Activated effector memory CD4-positive, alpha-beta T cell treated with anti-CD3 and anti-CD28 coated beads, Interleukin-2, amount 50 U/mL, for 16 hours (primary cell): ENCODE measurements at places on chromosomes 3 and 15.
A peak's percentile ranks its signal among the peaks of the same experiment; 100 is the strongest.

DNA sequence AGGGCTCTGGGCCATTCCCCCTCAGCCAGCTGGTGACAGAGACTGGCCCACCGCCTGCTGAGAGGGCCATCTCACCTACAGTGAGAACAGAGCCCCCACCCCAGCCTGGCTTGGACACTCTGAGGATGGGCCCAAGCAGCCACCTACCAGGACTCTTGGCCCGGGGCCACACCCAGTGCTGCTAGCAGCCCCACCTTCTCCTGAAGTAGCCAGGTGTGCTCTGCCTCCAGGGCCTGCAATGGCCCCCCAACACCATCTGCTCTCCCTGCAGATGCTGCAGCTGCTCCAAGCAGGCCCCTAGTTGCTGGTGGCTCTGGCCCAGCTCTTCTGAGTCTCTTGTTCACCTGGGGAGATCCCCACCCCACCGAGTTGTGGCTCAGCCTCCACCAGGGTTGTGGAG lies 6.8 kb upstream of the CLK3 start:
- no peak for DNase-seq

GRCh38 chr3:45008117-45008516 lies 18.0 kb upstream of the CLEC3B start:
- DNase-seq = no peak

GRCh38 chr15:98126326-98127085 lies 166.0 kb downstream of the ARRDC4 start:
- no peak for DNase-seq

- no peak for DNase-seq
Observed at GRCh38 chr3:157414861-157415260, 21.8 kb upstream of the PTX3 start.

GRCh38 chr15:48087844-48088243 lies 32.9 kb upstream of the SLC24A5 start:
- DNase-seq = no peak

- DNase-seq = no peak
Observed at GRCh38 chr3:122956693-122957455, 70.7 kb downstream of the SEMA5B start.

DNA sequence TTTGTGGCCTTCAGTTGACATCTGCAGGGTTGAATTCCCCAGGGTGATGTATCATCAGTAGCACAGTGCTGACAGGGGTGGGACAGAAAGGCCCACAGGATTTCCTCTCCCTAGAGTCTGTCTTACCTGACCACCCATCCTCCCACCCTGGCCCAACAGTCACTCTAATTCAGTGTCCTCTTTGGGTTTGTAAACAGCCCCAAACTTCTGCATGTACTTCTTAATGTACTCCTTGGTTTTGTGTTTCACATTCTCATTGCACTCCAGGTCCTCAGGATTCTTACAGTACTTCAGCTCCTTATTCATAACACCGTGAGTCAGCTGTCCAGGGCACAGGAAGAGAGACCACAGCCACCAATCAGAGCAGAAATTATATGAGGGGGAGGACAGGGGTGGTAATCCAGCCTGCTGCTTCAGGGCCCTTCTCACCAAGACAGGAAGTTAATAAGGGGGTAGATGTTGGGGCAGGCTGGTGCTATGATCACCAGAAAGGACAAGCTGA lies 37.5 kb downstream of the NBEAL2 start:
- peak; percentile 68 for DNase-seq

DNA sequence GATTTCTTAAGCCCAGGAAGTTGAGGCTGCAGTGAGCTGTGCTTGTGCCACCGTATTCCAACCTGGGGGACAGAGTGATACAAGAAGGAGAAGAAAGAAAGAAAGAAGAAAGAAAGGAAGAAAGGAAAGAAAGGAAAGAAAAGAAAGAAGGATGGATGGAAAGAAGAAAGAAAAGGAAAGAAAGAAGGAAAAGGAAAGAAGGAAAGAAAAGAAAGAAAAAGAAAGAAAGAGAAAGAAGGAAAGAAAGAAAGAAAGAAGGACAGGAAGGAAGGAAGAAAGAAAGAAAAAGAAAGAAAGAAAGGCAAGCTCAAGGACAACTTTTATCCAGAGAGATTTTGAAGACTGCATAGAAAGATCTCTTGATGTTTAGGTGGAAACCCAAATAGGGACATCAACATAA lies 120.7 kb downstream of the GMNC start:
- no peak for DNase-seq

DNA sequence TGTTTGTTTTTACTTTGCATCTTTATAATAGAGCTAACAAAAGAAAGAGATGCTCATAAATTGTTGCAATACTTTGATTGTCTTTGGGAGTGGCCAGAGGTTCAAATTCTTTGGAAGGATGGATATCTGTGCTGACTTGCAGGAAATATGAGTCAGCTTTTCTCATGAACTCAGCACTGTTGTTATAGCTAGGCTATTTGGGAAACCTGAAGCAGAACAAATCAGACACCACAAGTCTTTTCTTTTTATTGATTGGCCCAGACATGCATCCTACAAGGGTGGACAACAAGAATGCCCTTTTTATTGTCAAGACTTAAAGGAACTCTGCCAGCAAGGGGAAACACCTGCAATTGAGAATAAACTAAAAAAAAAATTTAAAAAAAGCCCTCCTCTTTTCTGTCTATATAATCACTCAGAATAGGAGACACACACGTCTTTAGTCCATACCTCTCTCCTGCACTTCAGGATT lies 4.6 kb upstream of the DENND4A start:
- no peak for DNase-seq

- no peak for DNase-seq
Observed at GRCh38 chr3:186511702-186512101, 32.5 kb downstream of the CRYGS start.

DNA sequence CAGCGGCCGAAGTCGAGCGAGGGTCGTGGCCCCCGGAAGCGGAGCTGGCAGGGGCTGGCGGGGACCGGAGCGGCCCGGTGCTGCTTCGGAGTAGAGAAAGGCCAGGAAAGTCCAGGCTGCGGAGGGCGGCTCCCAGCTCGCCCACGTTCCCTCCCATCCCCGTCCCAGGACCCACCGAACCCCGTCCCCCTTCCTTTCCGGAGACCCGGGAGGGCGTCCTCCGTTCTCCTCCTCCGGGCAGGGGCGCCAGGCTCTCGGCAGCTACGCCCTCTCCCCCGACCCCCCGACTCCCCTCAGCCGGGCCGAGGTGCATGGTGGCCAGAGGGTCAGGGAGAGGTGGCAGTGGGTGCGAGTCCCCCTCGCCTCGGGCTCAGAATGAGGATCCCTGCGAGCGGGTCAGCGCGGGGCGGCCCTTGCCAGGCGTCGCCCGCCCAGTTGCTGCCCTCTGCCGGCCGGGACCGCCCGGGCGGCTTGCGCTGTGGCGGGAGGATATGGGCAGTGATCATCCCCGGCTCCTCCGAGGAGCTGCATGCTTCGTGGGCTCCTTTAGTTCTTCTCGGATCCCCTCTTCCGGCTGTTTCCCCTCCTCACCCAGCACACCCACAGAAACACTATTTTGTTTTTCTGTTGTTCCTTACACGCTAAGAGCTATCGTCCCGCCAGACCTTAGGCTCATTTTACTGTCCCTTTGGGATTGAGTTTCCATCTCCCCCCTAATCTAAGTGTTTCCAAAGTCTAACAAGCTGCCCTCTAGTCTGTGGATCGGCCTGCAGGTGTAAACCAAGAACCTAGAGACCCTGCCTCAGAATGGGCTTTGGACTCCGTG lies 744 bp upstream of the ALDH1A2 start:
- peak; percentile 78 for DNase-seq

GRCh38 chr3:58237238-58237940 lies at the start of gene ABHD6:
Gene ABHD6, plus strand, starts transcription at chr3:58237792. Its CDS starts 18,795 bp downstream, at chr3:58256587.
- DNase-seq = peak; percentile 94

DNA sequence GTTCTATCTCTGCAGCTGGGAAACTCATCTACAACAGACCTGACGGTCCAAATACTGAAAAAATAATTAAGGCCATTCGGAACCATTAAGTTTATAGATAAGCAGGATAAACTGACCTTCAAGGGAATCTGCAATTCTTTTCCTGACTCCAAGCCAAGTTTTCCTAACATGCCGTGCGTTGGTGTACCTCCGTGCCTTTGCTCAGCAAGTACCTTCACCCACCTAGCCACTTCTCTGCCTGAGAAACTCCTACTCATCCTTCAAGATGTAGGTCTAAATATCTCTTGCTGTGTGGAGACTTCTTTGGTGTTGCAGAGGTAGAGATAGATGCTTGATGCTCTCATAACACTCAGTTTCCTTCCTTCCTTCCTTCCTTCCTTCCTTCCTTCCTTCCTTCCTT lies 24.2 kb upstream of the BNC1 start:
- DNase-seq = no peak

- no peak for DNase-seq
Observed at GRCh38 chr3:72829701-72830100, 18.5 kb downstream of the SHQ1 start.

- DNase-seq = no peak
Observed at GRCh38 chr15:63811942-63812550, 21.7 kb downstream of the HERC1 start.

- no peak for DNase-seq
Observed at GRCh38 chr3:171828902-171829770, 14.0 kb upstream of the TMEM212 start.

DNA sequence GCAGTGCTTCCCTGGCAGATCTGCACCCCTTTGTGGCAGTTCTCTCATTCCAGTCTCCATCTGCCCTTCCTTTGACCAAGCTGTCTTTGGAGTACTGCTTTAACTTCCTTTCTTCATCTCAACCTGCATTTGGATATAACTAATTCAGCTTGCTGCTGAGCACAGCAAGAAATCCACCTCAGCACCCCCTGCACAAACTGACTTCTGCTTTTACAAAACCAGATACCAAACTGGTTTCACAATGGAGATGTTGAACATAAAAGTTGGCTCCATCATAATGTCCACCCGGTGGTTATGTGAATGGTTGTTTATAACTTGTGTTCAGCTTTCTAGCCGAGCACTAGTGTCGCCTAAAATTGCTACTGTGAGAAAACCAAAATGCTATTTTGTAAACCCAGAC lies 341.1 kb upstream of the SEMA6D start:
- DNase-seq = no peak

- no peak for DNase-seq
Observed at GRCh38 chr3:185313693-185314246, 49.2 kb upstream of the MAP3K13 start.

DNA sequence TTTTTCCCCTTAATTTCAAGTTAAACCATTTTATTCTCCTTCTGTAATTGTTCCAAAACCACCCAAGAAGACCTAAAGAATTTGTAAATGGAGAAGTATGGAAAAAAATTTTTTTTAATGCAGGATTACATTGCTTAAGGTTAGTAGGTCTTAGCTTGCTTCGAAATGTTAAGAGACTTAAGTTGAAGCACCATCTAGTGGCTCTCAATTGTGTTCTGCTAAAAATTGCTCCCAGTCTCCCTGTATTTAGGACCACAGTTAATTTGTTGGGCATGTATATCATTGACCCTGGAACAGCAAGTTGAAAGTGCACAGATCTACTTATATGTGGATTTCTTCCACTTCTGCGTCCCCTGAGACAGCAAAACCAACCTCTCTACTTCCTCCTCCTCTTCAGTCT lies 32.4 kb downstream of the CD200R1L start:
- no peak for DNase-seq

DNA sequence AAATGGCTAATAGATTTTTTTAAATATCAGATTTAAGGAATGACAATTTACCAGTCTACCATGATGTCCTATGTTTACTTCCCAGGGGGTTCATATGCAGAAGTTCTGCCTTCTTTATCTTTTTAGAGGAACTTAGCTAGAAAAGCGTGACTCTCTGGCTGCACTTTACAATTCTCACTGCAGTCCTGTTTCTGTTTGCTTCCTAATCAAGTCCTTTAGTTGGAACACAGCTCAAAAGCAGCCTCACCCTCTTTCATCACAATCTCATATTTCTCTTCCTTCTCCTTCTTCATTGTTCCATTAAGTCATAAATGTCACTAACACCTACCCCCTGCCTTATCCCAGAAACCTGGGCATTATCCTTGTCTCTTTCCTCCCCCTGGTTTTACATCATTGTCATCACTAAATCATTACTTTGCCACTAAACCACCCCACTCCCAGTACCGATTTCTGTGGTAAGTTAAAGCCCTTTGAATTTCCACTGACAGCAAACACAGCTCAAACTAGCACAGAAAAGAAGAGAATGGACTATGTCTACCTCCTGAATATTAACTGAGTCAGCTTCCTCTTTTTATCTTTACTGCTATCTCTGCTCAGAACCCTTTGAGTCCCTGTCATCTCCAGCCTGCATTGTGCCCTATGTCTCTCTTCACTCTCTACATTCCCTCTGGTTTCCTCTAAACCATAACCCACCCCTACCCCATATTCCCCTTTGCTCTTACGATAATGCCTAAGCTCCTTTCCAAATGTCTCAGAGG lies 13.8 kb upstream of the PPP4R2 start:
- DNase-seq = no peak

DNA sequence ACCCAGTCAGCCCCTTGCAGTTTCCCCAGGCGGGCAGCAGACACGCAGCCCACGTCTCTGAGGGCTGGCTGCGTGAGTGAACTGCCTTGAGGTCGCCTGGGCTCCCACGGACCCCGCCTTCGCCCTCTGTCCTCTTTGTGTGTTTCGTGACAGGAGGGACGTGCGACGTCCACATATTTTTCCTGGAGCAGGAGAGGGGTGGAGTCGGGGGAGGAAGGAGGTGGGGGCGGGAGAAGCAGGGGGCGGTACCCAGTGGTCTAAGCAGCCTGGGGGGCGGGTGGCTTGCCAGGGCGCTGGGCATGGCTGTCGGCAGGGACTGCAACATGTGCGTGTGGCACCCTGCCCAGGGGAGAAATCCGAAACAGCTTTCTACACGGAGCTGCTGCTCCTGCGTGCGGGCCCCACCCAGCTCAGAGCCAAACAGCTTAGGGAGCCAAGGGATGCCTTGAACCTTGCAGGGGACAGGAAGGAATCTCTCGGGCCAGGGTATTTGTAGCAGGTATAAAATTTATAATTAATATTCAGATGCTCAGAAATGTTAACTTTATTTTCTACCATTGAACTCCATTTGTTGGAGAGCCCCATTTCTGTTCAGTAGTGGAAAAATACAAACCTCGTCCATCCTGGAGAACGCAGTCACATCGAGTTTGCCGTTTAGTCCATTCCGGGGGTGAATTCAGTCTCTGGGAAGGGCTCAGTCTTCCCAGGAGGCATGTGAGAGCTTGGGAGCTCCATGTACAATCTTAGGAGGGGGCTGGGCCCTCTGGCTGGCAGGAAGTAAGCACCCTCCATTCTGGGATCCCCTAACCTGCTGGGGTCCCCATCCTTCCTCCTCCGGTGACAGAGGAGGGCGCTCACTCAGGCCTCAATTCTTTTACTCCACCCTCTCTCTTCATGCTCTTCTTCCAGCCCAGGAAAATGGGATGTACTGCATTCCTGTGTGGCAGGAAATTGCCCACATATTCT lies 79.1 kb upstream of the MEF2A start:
- no peak for DNase-seq

GRCh38 chr3:150798122-150798618 lies 35.2 kb upstream of the SIAH2 start:
- DNase-seq = no peak

DNA sequence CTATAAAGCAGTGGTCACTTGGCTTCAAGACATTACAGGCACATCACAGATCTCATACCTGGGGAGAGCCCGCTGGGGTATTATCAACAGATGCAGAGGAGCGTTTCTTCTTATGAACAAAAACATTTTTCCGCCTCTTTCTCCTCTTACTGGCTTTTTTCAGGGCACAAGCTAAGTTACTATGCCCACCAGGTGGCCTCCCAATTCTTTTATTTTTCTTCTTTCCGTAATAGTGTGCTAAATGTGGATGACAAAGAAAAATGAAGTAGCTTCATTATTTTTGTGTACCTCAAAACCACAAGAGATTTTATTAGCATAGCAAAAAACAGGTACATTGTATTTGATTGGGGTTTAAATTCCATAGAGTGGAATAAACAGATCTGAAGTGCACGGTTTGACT lies 10.1 kb upstream of the STIMATE start:
- DNase-seq = no peak
